ENCODE measurements at places on chromosomes 6 and 20. TPM values are rescaled to one million over a fixed set of nuclear protein-coding genes. Genes with fewer than 3 reads are reported as not detected.

DNA sequence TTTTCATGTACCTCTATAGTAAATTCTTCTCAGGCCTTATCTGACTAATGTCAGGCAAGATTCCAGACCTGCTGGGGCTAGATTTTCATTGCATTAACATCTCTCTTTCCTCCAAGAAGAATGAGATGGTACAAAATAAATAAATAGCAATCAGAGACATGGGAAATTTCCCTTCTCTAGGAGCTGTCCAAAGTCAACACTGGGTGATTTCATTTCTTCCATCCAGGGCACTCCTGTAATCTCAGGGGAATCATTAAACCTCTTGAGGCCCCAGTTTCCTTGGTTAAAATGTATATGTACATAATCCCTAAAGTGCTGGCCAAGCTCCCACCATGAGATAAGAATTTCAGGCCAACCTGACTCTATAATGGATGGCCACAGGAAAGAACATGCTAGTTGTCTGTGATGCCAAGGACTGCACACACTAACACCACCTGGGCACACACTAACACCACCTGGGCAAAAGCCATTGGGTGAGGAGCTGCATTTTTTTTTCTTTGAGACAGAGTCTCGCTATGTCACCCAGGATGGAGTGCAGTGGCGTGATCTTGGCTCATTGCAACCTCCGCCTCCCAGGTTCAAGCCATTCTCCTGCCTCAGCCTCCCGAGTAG lies 912 bp downstream of the IL17F start:
- no peak for DNase-seq

DNA sequence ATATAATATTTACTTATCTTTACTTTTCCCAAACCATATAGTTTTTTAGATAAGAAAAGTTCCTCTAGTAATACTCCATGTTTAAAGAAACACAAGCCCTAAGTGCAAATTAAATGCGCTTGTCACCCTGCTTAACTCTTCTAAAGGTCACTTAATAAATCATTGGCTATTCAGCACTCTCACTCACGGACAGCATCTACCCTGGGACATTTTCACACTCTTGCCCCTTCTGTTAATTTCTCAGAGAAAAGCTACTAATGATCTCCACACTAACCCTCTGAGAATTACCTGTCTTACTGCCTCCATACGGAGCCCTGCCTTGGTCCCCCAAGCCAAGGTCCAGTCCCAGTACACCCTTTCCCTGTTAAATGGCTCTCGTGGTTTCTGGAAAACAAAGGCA lies 102.2 kb downstream of the NRN1 start:
- no peak for DNase-seq

Gene GTSF1L
- total RNA-seq = not detected

- DNase-seq = no peak
Measured at GRCh38 chr6:118285791-118286190, 262.3 kb upstream of the PLN start.

DNA sequence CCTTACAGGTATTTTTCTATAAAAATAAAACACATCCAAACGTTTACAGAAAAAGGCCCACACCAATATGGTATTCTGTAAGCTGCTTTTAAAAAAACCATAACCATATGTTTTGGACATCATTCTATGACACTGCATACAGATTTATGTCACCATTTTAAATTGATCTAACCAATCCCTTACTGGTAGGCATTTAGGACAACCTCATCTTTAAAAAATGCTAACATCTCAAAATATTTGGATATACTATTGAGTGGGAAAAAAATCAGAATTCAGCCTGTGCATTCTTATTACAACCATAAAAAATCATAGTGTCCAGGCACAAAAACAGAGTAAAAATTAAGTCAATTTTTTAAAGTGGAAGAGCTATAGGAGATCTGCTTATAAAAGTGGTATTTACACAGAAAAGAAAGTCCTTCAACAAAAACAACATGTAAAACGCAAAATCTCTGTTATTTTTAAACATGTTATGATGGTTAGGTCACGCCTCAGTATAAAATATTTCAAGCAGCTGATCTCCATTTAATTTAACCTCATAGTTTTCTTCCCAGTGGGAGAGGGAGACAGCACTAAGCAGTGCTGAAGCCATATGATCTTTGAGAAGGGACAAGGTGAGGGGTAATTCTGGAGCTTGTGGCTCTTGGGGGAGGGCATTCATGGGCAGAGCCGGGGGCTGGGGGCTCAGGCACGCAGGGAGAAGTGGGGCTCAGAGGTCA lies 21.2 kb downstream of the TRAM2 start:
- DNase-seq = peak; percentile 34

DNA sequence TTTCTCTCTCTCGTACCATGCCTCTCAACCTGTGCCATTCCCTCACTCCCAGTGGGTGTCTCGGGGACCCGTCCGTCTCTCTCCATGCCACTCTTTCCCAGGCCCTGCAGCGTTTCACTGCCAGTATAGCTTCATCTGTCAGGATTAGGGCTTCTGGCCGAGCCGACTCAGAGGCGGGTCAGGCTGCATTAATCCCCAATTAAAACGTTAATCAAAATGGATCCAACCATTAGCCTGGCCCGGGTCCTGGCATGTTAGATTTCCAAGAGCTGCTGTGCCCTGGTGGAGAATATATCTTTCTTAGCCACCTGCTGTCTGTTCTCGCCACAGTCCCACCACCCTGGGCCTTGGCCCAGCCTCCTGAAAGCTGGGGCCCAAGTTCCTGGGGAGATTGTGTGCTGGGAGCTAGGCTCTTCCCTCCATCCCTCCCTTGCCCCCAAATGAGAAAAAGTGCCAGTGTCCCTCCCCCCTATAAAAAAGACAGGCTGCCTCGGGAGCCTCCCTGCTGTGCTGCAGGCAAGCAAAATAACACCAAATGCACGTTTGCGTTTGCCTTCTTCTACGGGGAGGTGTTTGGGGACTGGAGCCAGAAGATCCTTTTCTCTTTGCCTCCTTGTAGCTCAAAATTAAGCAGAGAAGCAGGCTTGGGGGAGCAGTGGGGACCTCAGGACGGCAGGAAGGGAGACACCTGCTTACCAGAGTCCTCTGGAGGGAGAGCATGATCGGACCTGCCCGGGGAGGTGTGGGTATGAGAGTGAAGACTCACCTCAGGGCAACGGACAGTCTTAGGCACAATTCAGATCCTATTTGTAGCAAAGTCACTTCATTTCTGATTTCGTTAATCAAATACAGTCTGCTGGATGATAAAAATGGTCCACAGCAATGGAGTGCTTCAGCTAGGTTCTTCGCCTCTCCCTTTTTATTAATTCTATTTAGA lies 3.0 kb downstream of the KCNG1 start:
- no peak for DNase-seq

- no peak for DNase-seq
Measured at GRCh38 chr6:73964241-73964854, 268.3 kb downstream of the CD109 start.

GRCh38 chr20:58698741-58699622 lies 6.4 kb downstream of the NPEPL1 start:
- DNase-seq = peak; percentile 84

GRCh38 chr6:23003671-23004467 lies 434.5 kb downstream of the HDGFL1 start:
- DNase-seq = peak; percentile 90

- DNase-seq = no peak
Measured at GRCh38 chr6:5514353-5514752, 253.0 kb downstream of the FARS2 start.

Gene MATN4
- 4.5 TPM for total RNA-seq

DNA sequence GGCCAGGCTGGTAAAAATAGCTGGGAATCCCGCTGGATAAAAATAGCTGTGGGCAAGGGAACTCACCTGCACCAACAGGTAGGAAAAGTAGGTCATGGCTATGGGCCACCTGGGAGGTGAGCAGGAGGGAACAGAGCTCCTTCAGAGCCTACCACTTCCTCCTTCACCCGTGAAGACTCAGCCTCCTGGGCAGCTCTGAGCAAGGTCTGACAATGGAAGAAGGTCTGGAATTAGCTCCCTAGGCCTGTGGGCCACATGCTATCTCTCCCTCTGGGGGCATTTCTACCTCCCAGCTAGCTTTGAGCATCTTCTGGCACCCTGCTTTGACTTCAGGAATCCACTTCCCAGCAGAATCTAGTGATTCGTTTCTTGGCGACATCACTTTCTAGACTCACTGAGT lies 153.9 kb downstream of the MRPL14 start:
- peak; percentile 48 for DNase-seq

- no peak for DNase-seq
Measured at GRCh38 chr6:137028912-137029311, 15.9 kb downstream of the IL20RA start.

DNA sequence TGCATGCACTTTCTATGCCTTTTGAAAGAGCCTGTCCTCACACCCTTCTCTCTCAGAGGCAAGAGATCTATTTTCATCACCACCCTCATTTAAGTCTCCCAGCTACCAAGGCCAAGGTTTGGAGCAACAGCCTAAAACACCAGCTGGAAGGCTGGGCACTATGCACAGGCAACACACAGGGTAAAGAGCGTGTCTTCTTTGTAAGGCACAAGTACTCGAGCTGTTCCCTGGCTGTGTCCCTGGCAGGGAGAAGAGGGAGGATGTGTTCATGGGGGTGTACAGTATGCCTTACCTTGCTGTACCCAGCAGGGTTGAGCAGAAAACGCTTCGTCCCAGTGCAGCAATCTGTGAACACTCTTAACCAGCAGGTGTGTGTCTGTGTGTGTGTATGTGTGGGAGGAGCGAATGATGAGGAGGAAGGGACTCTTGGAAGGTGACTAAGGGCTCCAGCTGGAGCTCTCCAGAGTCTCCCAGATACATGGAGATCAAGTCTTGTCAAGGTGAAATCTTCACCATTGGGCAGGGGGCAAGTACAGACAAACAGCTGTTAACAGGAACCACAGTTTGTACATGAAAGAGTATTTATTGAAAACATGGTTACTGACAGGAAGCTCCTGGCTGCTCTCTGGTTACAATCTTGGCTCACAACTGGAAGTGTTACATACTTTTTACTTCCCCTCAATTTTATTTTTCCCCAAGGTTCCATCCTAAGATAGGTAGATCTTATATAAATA lies 40.8 kb downstream of the ELMO2 start:
- DNase-seq = peak; percentile 75

DNA sequence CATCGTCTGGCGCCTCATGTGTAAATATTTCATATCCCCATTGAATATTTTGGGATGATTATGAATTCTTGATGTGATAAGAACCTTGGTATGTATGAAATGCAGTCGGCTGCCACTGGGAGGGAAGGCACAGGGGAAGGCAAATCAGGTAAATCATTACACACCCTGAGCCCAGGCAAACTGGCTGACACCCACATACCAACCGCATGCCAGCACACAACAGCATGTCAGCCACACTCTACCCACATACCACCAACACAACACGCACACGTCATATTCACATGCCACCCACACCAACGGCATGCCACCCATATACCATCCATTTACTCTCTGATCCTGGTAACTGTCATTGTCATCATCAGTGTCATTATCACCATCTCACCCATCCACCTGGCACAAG lies 28.3 kb upstream of the MDGA1 start:
- no peak for DNase-seq

Gene OPRM1
- total RNA-seq = not detected

Gene ZSWIM3
- total RNA-seq = 3.7 TPM

Gene SUMO4
- total RNA-seq = 0.67 TPM

- DNase-seq = no peak
Measured at GRCh38 chr6:106530502-106530901, 98.8 kb downstream of the RTN4IP1 start.

GRCh38 chr6:165684333-165684732 lies 21.3 kb upstream of the PDE10A start:
- no peak for DNase-seq

Gene CFAP61
- total RNA-seq = 0.19 TPM

Gene PPP1R14C
- total RNA-seq = 116 TPM

GRCh38 chr20:1711826-1712601 lies 54.4 kb upstream of the SIRPG start:
- DNase-seq = no peak

Gene ZSCAN16
- total RNA-seq = 3.9 TPM

- peak; percentile 28 for DNase-seq
Measured at GRCh38 chr6:151044465-151045441, 179.3 kb downstream of the MTHFD1L start.

DNA sequence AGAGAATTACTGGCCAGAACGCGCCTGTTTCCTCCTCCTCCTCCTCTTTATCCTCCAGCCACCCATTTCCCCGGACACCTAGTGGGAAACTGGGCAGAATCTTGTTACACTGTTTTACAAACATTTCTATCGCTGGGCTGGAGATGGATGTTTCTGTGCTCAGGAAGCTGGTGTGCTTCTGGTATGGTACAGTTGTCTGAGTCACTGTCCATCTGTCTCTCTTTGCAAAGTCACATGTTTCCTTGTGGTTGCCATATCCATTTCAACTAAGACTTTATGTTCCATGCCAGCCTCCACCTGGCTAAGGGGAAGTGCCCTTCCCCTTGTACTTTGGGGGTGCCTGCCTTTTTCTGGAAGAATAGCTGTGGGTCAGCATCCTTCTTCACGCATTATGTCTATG lies 52.9 kb upstream of the SLC22A16 start:
- DNase-seq = no peak

GRCh38 chr6:160162030-160162566 lies 40.5 kb downstream of the SLC22A1 start:
- DNase-seq = no peak

DNA sequence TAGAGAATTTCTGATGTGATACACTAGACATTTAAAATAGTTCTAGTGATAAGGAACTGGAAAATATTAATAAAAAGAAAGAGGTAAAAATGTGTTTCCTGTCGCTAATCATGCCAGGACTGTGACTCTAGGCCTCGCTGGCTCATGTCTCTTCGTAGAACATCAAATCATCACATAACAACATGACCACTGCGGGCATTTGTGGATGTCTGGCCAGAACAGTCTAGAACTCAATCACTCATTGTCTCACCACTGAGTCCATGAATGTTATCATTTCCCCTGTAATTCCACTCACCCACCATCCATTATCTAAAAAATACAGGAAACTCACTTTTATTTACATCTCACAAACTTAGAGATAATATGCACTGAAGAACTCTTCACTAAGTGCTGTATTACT lies 3.4 kb downstream of the HMGN3 start:
- no peak for DNase-seq

Data from lower leg skin (tissue), 4 donors.